SJCRH30 (cell line): ENCODE measurements at places on chromosomes 3 and 15.

DNA sequence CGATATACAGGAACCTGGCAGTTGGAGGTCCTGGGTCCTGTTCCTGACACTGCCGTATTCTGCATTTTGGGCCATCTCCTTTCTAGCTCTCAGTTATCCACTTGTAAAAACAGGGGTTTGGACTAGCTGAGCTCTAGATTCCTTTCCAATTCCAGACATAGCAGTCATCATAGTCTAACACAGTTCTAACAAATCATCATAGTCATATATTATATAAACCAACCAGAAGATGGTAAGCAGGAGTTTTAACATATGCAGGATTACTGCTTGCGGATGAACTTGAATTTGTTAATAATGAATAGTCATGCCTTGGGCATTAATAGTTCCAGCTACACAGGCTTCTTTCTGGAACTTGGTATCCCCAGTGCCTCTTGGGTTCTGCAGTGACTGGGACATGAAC lies 26.6 kb downstream of the MASP1 start:
- DNase-seq = no peak

- DNase-seq = no peak
Observed at GRCh38 chr3:66163222-66163621, 57.6 kb upstream of the SLC25A26 start.

DNA sequence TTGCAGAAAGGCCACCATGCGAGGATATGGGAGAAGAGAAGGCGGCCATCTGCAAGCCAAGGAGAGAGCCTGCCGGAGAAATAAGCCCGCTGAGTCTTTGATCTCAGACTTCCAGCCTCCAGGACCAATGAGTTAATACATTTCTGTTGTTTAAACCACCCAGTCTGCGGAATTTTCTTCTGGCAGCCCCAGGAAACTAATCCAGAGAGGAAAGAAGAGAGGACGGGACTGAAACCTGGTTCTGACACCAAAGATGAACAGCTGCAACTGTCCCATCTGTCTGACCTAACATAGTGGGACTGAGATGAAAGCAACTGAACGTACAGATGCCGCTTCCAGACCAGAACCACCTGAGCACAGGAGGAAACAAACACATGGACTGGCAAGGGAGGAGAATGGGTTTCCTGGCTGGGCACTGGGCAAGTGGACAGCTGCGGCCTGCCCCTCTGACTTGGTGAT lies 32.3 kb downstream of the VGLL4 start:
- DNase-seq = peak; percentile 87

GRCh38 chr15:61299075-61299763 lies 70.1 kb upstream of the RORA start:
- no peak for DNase-seq

- DNase-seq = no peak
Observed at GRCh38 chr3:99128725-99129505, 227.4 kb upstream of the DCBLD2 start.
